Stimulated activated CD4-positive, alpha-beta T cell treated with anti-CD3 and anti-CD28 coated beads, TNF-alpha, amount 100 ng/mL, for 4 hours (primary cell): ENCODE measurements at places on chromosomes 5 and 9.

DNA sequence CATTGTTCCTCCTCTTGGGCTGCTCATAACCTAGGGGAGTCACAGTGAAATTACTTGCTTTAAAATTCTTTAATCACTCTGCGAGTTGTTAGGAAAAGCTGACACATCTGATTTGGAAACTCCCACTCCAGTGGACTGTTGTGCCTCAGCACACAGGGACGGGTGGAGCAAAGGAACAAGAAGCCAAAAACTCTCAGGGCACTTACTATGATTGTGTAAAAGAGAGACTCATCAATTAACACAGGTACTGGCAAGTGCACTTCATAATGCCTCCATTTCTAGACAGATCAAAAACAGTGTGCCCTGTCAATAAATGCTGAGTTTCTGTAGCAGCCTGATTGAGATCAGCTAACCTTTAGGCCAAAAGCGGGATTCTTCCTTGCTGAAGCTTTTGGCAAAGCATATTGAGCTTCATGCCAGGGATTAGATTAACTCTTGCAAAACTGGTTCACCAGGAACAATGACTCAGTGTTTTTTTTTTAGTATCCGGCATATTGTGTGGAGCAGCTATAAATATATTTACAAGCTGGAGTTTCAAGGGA is 55.9 kb downstream of the TMC1 start:
- no peak for DNase-seq

DNA sequence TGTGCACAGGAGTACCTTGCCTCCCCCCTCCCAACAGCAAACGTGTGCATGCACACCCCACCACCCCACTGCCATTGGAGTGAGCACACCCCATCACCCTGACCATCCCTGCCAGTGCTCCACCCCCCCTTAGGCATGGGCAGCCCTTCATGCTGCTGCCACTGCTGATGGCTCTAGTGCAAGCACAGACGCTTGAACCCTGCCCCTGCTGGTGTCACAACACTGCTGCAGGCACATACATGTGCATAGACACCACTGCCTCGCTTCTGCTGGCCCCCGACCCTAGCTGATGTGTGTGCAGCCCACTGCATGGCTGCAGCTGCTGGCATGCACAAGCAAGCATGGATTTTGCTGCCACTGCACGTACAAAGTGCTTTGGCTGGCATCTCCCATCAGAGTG is 16.0 kb upstream of the RGS7BP start:
- DNase-seq: no peak

GRCh38 chr5:4984461-4984860 is 155.7 kb upstream of the ADAMTS16 start:
- no peak for DNase-seq

- DNase-seq: no peak
These were observed 1.3 kb downstream of the ENC1 start for GRCh38 chr5:74638970-74639806.

DNA sequence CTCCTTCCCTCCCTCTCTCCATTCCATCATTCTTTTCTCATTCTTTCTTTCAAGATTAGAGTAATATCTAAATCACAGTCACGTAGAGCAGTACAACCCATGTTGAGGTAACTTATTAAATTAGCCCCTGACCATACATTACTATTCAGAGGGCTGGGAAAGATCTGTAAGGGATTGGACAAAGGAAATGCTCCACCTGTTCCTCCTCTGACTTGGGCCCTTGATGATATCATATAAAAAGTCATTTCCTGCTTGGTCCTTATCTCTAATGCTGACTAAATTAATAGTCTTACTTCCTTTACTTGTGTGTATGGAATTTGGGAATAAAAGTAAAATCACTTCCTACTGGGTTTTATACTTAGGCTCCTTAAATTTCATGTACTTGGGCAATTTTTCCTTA is 40.8 kb downstream of the SNX18 start:
- DNase-seq: no peak

- DNase-seq: no peak
These were observed 57.1 kb downstream of the COL23A1 start for GRCh38 chr5:178533136-178533535.

- DNase-seq: no peak
These were observed 344.6 kb upstream of the EDIL3 start for GRCh38 chr5:84729326-84729725.

DNA sequence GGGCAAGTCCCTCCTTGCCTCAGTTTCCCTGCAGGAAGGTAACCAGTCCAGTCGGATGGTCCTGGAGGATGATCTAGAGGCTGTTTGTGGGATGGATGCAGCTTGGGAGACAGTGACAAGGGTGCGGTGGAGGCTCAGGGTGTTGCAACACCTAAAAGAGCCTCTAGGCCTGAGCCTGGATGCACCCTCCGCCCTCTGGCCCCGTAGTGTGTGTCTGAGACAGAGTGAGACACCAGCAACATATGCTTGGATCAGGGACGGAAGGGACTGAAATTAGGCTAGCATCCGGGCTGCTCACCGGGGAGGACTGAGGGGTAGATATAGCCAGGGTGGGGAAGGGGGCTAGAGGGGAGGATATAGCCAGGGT is 1.1 kb downstream of the CRAT start:
- DNase-seq: no peak

DNA sequence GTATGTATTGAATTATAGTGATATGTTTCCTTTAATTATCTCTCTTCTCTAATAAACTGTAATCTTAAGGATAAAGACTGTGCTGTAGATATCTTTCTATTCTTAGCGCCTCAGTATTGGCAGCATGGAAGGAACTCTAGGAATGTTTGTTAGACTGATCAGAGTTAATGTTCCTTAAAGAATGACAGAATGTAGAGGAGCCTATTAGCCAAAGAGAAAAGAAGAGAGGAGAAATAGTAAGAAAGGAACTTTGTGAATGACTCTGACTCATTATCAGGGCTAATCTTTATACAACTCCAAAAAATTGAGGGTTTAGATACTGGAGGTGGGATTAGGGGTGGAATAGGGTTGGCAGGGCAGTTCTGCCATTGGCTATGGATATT is 59.0 kb upstream of the NUDT12 start:
- no peak for DNase-seq

GRCh38 chr5:32229586-32229985 is 55.5 kb upstream of the GOLPH3 start:
- DNase-seq: no peak

DNA sequence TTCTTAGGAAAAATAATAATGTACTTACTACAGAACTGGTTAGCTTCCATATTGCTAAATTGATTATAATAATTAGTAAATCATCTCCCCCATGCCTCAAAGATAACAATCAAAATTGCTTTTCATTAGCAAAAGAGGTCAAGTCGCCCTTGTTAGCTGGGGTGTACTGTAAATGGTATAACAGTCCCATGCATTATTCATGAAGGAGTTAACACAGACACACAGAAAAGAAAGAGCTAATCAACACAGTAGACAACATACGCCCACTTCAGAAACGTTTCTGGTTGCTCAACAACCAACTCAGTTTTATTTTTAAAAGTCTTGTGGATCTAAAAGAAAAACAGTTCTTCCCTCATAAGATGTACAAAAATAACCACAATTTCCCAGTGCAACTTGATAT is 100.2 kb downstream of the MPDZ start:
- no peak for DNase-seq

DNA sequence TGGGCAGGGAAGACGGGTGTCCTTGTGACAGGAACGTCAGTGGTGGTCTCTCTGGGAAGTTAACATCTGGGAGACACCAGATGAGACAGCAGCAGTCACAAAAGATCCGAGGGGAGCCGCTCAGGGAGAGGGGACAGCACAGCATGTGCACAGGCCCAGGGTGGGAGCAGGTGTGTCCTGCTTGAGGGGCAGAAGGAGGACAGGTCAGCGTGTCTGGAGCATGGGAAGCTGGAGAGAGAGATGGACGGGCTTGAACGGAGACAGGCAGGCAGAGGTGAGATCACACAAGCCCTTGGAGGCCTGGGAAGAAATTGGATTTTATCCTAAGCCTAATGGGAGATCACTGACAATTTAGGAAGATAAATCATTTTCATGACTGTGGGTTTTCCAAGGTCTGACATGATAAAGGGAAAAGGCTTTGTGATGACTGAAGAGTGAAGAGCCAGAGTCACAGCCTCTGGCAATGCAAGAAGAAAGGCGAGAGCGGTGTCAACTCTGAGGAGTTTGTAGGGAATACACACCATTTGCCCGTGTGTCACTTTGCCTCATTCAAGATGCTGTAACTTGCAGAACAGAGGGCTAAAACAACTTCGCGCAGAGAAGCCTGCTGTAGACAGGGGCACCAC is 88.3 kb downstream of the FSTL4 start:
- no peak for DNase-seq

DNA sequence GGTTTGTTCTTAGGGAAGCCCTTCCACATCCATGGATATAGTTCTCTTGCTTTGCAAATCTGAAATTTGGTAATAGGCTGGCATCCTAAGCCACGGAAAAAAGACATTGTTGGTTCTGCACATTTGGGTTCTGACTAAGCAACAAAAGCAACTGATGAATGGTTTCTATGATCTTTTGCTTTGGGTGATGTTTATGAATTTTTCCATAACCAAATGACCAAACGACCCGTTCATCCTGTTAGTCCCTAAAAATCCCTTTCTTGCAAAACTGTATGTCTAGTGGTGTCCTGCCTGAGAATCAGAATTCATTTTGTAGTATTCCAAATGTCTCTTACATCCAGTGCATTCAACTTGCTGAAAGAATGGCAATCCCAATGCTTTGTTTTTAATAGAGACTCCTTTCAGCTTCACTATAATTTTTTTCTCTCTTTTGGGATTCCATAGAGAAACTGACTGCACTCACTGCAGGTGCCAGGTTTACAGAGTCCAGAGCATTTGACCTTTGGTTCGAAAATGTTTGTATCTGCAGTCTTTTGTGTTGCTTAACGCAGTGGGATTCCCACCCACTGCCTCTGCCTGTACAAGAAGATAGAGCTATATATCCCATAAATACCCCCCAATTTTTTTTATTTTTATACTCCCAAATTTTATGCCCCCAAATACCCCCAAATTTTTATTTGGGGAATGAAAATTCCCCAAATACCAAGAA is 4.7 kb downstream of the SPTAN1 start:
- DNase-seq: no peak

- no peak for DNase-seq
These were observed 3.7 kb upstream of the DENND1A start for GRCh38 chr9:123933440-123934212.

DNA sequence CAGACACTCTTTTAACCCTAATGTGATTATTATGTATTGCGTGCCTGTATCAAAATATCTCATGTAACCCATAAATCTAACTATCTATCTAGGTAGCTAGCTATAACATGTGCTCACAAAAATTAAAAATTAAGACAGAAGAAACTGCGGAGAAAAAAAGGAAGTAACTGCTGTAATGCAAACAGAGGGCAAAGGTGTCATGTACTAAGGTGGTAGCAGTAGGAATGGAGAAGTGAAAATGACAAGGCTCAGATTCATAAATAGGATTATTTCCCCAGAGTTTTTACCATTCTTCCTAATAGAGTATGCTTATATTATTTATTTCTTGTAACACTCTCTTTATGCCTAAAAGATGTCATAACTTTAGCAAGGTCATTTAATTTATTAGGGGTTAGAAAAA is 1527.5 kb upstream of the C9orf72 start:
- no peak for DNase-seq

DNA sequence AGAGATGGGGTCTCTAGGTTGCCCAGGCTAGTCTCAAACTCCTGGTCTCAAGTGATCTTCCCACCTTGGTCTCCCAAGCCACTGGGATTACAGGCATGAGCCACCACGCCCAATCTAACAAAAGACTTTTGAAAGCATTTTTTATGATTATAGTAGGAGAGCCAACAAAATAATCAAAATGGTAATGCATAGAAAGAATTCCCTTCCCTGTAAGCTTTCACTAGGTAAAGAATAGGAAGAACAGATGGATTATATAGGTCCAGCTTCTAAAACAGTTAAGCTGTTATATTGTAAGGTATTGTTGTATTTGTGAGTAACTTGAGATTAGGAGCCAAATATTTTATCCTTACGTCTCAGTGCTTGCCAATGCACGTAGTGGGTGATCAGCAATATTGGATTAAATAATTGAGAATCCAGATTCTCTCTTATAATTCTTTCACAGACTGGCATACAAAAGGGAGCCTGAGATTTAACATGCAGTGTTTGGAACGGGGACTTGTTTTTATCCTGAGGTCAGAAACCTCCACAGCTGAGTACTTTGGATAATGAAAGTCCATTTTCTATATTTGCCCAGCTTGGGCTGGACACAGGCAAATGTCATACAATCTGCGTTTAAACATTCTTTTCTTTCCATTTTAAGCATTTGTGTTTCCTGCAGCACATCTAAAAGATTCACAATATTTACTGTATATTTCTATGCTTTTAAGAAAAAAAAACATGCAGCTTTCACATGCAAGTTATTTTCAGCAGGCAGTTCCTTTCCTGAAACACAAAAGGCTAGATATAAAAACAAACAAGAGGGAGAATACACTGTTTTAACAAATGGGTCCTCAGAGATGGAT is 238.4 kb downstream of the ARRDC3 start:
- DNase-seq: no peak

DNA sequence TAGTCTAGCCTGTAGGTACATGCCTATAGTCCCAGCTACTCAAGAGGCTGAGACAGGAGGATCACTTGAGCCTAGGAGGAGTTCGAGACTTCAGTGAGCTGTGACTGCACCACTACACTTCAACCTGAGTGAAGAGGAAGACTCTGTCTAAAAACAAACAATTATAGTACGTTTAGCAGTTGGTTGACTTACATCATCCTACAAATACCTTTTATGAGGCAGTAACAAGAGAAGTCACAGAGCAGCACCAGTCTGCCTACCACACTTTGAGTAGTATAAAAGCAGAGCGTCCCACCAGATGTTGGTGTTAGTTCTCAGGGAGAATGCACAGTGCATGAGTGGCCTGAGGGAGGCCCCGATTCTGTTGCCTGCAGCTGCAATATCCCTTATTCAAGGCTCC is 16.1 kb downstream of the ZFR start:
- no peak for DNase-seq

DNA sequence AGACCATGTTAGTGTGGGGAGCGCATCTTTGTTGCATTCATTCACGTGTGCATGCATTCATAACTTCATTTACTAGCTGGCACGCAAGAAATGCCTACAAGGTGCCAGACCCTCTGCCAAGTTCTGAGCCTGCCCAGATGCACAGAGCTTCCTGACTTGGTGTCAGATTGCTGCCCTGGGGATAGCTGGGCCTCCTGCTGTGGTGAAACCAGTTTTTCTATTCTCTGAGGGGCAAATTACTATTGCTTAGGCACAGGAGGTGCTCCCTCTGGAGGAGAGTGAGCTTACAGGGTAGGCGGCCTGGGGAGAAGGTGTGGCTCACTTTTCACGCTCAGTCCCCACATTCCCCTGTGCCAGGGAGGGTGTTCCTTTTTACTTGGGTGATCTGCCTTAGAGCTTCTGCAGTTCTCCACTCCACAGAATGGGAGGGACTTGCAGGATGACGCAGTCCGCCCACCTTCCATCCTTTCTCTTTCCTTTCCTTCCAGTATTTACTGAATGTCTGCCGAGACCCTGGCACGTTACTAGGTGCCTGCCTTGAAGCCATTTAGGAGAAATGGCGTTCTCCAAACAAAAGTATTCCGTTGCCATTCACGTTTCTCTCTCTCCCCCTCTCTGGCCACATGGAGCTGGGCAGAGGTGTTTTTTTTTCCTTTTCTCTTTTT is 27.9 kb upstream of the CTNNA1 start:
- DNase-seq: no peak

GRCh38 chr5:42950456-42951292 is 89.4 kb downstream of the ANXA2R start:
- DNase-seq: peak; percentile 33
